ENCODE measurements at places on chromosomes 5 and 9.

DNA sequence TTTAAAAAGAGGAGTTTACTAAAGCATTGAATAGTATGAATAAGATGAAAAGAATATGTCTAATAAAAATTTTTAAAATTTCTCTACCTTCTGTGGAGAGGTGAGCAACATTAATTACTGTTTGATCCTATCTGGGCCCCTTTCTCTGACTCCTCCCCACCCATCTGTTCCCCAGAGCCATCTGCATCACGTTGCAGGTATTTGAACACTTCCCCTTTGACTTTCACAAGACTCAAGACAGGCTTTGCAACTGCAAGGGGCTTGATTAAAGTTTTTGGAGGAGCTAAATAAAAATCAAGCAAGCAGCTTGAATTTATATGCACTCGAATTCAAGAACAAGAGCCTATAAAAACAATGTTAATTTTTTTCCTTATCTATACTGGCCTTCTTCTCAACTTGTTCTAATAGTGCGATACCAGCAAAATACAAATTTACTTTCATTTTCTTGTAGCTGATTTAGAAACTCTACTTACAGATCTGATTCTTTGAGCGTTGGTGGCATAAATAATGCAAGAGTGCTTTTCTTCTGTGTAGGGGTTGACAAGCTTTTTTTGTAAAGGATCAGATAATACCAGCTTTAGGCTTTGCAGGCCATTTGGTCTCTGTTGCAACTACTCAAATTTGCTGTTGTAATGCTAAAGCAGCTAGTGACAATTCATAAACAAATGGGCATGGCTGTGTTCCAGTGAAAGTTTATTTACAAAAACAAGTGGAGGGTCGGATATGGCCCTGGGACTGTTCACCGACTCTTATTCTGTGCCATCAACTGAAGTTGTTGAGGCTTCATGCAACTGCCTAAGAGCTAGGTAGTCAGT lies 21.2 kb downstream of the TXNDC8 start:
- DNase-seq: no peak

DNA sequence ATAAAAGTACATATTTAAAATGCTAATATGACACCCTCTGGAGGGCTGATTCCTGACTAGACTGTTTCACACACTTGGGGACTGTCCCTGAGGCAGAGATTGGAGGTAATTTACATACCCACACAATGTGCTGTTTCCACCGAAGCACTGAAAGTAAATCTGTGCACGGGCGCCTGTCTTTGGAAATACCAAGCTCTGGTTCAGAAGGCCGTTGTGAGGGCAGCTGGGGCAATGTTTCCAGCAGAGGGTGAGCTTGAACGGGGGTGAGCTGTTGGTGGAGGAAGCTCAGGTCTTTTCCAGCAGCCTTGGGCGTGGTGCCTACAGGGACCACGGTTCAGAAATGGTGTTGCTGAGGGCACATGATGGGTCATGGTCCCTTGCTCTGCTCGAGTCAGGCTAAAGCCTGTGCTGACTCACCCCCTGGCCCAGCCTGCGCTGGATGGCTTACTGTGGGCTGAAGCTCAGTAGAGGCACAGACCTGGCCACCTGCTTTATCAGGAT lies 25.8 kb upstream of the HMCN2 start:
- no peak for DNase-seq

GRCh38 chr5:35009019-35009418 lies 38.7 kb downstream of the AGXT2 start:
- DNase-seq: no peak

DNA sequence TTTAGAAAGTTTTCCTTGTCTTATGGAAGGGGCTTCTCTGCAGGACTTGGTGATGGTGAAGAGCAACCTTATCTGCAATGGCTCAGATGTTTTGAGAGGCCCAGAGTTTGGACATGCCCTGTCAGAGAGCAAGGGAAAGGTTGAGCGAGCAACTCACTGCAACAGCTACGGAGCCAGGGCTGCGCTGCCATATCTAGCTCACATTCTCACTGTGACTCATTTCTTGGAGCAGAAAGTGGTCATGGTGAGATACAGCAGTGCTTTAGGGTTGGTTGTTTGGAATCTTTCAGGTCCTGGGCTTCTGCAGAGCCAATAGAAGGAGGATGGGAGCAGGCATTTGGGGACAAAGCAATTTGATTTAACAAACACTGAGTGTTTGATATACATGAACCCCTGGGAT lies 12.3 kb downstream of the GLRA1 start:
- no peak for DNase-seq
